ENCODE measurements at places on chromosomes 2 and 18.

- DNase-seq: no peak
These were observed 80.7 kb downstream of the EPAS1 start for GRCh38 chr2:46377666-46378560.

- DNase-seq: no peak
These were observed 138.2 kb downstream of the DOK6 start for GRCh38 chr18:69538849-69539248.

GRCh38 chr2:96164459-96165184, 19.4 kb upstream of the DUSP2 start:
- DNase-seq: no peak

DNA sequence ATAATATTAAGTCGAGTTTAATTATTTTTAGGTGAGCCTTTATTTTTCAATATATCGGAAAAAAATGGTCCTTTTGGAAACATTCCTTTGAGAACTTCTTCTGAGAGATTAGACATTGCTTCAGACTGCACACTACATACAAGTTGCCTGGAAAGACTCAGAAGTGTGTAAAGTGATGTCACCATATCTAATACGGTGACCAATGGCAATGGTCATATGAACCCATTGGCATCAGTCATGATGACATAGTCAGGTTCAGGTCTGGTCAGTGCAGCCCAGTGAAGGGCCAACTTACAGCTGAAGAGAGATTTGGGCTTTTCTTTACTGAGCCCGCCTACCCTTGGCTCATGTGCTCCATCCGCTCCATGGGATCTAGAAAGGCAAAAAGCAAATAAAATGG, 283.5 kb upstream of the EPAS1 start:
- DNase-seq: no peak

- no peak for DNase-seq
These were observed 146.4 kb downstream of the DYSF start for GRCh38 chr2:71599646-71600236.

DNA sequence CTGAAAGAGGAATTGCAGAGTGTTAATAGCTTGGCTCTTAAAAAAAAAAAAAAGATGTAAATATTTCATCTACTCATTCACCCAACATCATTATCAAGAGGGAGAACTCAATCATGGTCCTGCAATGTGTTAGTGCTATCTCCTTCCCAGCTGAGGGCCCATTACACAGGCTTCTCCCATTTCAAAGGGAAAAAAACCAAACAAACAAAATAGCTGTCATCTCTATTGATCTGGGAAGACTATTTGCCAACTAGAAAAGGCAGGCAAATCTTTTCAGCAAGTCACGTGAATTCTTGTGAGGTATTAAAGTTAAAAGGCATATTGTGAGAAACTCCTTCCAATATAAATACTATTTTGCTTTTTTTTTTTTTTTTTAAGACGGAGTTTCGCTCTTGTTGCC, 194.3 kb downstream of the MYO1B start:
- no peak for DNase-seq

DNA sequence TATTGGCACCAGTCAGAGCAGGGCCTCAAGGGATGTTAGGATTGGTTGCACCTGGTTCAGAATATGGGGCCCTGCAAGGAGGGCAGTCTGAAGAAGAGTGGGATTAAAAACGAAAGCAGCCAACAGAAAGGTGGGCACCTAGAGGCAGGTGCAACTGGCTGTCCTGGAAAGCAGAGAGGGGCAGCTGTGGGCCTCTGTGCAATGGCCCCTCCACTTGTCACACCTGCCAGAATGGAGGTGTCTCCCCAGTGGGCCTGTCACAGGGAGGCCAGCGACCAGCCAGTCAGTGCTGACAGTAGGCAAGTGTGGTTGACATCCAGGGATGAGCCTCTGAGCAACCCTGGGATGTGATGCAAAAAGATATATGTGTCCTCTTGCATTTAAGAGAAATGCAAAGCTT, 37.7 kb downstream of the INPP4A start:
- no peak for DNase-seq

DNA sequence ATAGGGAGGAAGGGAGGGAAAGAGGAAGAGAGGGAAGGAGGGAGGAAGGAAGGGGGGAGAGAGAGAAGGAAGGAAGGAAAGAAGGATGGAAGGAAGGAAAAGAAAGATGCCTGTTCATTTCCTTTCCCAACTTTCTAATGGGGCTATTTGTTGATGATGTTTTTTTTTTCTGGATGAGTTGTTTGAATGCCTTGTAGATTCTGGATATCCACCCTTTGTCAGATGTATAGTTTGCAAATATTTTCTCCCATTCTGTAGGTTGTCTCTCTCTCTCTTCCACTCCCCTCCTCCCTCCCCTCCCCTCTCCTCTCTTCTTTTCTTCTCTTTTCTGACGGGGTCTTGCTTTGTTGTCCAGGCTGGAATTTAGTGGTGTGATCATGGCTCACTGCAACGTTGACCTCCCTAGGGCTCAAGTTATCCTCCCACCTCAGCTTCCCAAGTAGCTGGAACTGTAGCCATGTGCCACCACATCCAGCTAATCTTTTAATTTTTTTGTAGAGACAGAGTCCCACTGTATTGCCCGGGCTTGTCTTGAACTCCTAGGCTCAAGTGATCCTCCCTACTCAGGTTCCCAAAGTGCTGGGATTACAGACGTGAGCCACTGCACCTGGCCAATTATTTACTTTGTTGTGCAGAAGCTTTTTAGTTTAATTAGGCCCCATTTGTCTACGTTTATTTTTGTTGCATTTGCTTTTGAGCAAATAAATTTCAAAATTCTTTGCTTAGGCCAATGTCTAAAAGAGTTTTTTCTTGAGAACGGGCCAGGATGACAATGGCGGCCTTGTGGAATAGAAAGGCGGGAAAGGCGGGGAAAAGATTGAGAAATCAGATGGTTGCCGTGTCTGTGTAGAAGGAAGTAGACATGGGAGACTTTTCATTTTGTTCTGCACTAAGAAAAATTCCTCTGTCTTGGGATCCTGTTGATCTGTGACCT, 57.3 kb upstream of the FAM117B start:
- no peak for DNase-seq

DNA sequence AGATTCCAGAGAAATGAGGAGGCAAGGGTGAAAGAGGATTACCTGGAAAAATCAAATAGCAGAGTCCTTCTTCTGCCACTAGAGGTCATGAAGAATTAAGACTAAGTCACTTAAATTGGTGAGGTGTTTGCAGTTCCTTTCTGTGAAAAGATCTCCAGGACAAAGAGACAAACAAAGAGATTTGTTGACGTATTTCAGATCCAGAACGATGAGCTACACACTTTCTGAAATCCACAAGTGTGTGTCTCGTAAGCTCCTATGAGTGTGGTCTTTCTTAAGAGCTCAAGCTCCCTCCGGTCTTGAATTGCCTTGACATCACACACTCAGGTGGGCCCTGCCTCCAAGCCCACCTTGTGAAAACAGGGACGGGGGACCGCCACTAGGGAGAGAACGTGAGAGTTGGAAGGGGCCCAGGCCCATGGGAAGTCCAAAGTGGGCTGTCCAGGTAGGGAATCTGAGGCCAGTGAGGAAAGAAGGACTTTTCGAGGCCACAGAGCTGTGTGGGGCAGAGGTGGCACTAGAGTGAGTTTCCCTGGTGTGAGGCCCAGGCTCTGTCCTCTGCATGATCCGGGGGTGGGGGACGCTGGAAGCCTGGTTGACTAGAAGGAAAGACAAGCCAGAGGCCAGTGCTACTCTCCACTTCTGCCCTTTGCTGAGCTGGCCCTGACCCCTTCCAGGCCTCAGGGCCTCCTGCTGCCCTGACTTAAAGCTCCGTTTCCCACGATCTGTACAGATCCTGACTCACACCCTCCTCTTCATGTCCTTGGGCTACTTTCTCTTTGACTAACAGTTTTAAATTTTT, 168.1 kb upstream of the NCK2 start:
- no peak for DNase-seq

DNA sequence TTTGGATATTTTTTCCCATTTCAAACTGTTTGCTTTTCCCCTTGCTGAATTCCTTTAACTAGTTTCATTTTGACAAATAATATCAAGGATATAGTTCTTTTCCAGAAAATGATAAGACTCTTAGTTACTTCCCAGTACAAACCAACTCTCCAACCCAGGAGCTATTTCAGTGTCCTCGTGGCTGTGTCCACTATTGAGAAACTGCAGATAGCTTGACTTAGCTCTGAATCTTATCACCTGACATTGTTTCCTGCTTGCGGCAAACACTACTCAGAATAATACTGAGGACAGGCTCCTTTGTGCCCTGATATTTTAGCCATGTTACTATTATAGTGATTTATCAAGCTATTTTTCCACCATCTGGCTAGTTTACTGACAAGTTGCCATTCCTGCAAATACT, 74.6 kb downstream of the KLF7 start:
- no peak for DNase-seq

- no peak for DNase-seq
These were observed 177.7 kb downstream of the TMEM247 start for GRCh38 chr2:46657042-46657504.

GRCh38 chr2:238302087-238302486, 13.7 kb upstream of the PER2 start:
- DNase-seq: no peak

DNA sequence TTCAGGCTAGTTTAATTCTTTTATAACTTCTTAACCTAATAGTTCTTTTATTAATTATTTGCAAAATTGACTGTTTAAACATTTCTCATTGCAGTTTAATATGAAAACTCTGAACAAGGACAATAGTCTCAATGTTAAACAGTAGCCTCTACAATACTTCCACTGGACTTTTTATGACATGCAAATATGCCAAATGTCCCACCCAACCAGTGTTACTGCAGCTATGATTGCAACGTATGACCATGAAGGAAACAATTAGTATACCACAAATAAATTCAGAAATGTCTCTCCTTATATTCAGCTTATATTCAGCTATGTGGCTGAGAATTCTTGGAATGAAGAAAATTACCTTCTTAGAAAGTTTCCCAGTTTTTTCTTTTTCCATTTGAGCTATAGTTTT, 688.6 kb downstream of the DCC start:
- no peak for DNase-seq

GRCh38 chr2:105381101-105381668, 17.7 kb downstream of the FHL2 start:
- no peak for DNase-seq

GRCh38 chr2:45156605-45157004, 147.4 kb upstream of the SIX2 start:
- DNase-seq: no peak

GRCh38 chr2:102803041-102803896, 41.4 kb downstream of the TMEM182 start:
- DNase-seq: no peak

DNA sequence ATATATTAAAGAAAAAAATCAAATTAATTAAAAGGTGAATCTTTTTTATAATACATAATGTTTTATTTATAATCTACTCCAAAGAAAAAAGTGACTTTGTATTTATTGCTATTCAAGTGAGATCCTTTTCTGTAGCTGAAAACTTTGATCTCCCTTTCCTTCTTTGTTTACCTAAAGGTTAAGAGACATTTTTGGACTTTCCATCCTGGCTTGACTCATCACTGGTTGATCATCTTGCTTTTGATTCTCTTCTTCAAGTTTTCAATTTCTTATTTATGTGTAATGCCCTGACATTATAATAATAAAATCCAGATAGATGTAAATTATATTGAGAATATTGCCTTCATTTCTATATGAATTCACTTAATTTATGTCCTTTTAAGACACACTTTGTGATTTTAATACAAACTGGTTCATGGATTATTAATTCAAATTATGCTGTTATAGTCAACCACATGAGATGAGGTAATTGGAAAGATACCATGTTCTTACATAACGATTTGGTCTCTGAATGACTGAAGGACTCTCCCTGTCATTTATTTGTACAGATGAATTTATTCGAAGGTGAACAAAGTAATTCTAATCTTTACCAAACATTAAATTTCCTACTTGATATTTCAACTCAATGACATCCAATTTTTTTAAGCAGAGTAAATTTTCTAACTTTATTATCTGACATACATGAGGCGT, 184.4 kb downstream of the TGIF1 start:
- DNase-seq: no peak

- no peak for DNase-seq
These were observed 22.9 kb upstream of the LBH start for GRCh38 chr2:30208453-30208852.

- no peak for DNase-seq
These were observed 297.0 kb upstream of the GULP1 start for GRCh38 chr2:187994464-187995331.

GRCh38 chr18:55550471-55550870, 37.5 kb downstream of the TCF4 start:
- no peak for DNase-seq

- DNase-seq: no peak
These were observed 316.2 kb downstream of the CDH2 start for GRCh38 chr18:27860701-27861107.

DNA sequence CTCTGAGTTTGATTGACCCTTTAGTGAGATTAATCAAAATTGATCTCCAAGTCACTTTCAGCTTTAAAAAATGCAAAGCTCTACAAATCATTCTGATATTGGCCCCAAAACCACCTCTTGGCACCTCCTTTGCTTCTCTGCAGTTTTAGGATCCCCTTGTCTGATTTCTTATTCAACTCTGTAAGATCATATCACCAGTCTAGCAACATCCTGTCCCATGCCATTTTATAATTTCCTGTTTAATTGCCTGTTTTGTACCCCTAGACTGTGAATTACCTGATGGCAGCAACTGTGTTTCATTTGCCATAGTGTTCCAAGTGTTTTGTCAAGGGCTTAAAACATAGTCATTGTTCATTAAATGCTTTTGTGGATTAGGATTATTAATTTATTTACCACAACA, 406.3 kb upstream of the TRIB2 start:
- no peak for DNase-seq

DNA sequence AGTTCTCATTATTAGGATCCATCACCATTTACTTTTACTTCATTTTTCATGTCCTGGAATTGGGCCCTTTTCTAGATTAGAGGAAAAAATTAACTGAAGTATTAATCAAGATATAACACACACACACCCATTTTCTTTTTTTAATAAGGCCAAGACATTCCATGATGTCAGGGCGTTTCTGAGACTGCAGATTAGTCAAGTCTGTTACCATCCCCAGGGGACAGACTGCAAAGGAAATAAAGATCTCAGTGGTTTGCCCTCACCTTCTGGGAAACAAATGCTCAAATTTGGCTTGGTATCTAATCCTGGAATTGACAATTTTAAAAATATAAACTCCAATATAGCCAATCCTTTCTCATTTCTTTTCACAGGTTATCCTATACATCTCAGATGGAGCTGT, 27.4 kb downstream of the RMP24 start:
- no peak for DNase-seq

GRCh38 chr18:35983818-35984217, 11.3 kb downstream of the RMP24 start:
- DNase-seq: no peak

GRCh38 chr2:207768866-207769596, 675 bp downstream of the FZD5 start:
- DNase-seq: no peak

GRCh38 chr18:9949861-9950260, 36.0 kb downstream of the VAPA start:
- no peak for DNase-seq

- DNase-seq: no peak
These were observed 553.2 kb upstream of the NETO1 start for GRCh38 chr18:73421010-73421409.

GRCh38 chr18:67402543-67402942, 114.0 kb downstream of the DSEL start:
- no peak for DNase-seq

GRCh38 chr2:159760326-159760725, 37.7 kb downstream of the CD302 start:
- DNase-seq: no peak

All from stimulated activated CD8-positive, alpha-beta memory T cell treated with anti-CD3 and anti-CD28 coated beads, Interleukin-4, amount 100 ng/mL, for 4 hours (primary cell).